ENCODE measurements at places on chromosomes 1 and 21.

- DNase-seq = no peak
Measured at GRCh38 chr21:29697555-29698193, 242.1 kb downstream of the GRIK1 start.

GRCh38 chr1:227849251-227849650 is 33.8 kb downstream of the PRSS38 start:
- DNase-seq = no peak

DNA sequence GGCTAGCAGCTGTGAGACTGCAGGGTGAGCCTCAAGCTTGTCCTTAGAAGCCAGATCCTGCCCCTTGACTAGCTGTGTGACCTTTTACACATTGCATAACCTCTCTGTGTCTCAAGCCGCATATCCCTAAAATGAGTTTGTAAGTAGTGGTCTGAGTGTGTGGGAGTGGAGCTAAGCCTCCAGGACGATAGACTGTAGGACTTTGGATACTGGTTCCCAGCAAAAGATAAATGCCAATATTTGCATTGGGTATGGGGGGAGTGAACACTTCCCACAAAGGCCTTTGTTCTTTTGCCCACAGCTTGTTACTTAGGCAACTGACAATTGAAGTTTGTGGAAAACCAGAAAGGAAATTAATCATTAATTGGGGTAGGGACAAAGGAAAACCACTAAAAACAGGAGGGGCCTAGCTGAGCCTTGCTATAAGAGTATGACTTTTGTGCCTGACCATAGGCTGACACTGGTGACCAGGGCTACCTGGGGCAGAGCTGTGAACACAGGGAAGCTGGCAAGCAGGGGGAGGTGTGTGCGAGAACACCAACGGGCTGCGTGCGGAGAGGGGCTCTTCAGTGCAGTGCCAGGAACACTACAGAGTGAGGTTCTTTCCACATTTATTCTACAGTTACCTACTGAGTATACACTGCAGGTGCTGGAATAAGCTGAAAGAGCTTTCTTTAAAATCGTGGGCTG is 102.4 kb upstream of the ETV3 start:
- no peak for DNase-seq

- no peak for DNase-seq
Measured at GRCh38 chr1:98179151-98179773, 258.4 kb upstream of the DPYD start.

GRCh38 chr1:173360487-173361063 is 116.6 kb upstream of the PRDX6 start:
- no peak for DNase-seq

DNA sequence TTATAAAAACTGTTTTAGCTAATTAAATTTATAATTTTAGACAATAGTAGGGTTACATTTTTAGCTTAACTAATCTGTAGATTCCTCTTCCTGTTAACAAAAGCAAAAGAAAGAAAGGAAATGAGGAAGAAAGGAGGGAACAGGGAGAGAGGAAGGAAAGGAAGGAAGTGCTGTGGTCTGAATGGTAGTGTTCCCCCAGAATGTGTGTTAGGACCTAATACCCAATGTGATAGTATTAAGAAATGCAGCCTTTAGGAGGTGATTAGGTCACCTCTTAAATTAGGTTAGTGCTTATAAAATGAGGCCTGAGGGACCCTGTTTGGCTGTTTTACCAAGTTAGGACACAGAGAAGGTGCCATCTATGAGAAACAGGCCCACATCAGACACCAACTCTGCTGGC is 136.9 kb upstream of the SAMSN1 start:
- no peak for DNase-seq

DNA sequence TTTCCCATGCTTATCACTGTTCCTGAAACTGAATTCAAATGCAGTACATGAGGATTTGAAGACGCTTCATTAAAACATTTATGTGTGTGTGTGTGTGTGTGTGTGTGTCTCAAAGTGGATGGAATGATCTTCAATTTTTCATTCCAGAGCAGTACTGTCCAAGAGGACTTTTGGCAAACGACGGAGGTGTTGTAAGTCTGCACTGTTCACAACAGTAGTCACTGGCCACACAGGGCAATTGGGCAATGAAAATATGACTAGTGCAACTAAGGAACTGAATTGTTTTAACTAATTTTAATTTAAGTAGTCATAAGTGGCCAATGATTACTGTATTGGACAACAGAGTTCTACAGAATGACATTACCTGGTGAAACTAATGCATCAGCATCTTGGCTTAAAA is 5.0 kb downstream of the TAF5L start:
- no peak for DNase-seq

DNA sequence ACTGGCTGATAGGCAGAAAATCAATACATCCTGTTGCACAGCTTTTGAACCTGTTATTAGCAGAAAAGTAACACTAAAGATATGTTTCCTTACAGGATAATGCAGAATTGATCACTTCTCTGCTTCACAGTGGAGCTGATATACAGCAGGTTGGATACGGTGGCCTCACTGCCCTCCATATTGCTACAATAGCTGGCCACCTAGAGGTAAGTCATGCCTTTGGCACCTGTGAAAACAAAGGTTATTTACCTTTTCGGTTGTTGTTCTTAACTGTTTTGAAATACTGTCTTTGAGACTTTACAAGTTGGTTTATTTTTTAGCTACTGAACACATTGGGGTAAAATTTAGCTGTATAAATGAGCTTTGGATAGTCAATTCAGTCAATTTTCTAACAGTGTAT is 36.3 kb downstream of the TNNI3K start:
- no peak for DNase-seq

- no peak for DNase-seq
Measured at GRCh38 chr1:178220094-178220493, 126.2 kb downstream of the RASAL2 start.

GRCh38 chr1:243251539-243251938 is 3.5 kb downstream of the CEP170 start:
- no peak for DNase-seq

DNA sequence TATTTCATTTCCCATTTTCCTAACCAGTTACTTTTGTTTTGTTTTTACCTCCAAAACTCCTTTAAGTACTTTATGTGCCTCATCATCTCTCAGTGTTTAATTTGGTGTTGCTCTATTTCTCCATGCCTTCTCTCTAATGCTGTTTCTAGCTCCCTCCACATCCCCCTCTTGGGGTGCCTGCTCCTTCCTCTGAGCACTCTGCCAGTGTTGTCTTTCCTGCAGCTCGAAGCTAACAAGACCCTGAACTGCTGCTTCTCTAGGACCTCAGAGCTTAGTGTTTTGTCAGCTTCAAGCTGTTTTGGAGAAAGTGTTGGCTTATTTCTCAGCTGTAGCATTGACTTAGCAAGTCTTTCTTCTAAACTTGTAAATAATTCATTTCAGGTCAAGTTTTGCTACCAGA is 290.6 kb downstream of the DPYD start:
- DNase-seq = peak; percentile 2

- no peak for DNase-seq
Measured at GRCh38 chr1:84642774-84643173, 47.5 kb downstream of the SSX2IP start.

GRCh38 chr1:3775490-3776230 is 3.1 kb downstream of the SMIM1 start:
- no peak for DNase-seq

DNA sequence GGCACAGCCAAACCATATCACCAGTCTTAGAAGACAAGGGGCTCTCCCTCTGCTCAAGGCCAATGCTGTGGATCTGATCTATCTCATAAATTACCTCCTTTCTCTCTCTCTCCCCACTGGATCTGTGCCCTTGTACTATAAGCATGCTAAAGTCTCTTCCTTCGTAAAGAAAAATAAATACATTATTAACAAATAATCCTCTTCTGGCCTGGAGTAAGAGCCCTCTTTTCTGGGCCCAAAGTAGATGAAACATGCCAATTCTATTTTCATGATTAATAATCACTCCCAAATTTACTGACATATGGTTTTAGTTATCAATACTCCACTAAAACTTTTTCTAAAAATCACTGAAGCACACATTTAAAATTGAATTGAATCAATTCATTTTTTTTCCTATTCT is 889.7 kb downstream of the ADGRL2 start:
- DNase-seq = no peak

GRCh38 chr21:36698981-36699545 is at the start of gene SIM2:
TSS of gene SIM2 (plus strand) at chr21:36699115. CDS start at chr21:36699747, 632 bp downstream.
- DNase-seq = peak; percentile 57

- no peak for DNase-seq
Measured at GRCh38 chr21:15687208-15687607, 42.6 kb upstream of the USP25 start.

GRCh38 chr1:226360106-226360746 is 47.7 kb downstream of the PARP1 start:
- DNase-seq = no peak

GRCh38 chr1:167173516-167174184 is 47.0 kb upstream of the POU2F1 start:
- DNase-seq = no peak

DNA sequence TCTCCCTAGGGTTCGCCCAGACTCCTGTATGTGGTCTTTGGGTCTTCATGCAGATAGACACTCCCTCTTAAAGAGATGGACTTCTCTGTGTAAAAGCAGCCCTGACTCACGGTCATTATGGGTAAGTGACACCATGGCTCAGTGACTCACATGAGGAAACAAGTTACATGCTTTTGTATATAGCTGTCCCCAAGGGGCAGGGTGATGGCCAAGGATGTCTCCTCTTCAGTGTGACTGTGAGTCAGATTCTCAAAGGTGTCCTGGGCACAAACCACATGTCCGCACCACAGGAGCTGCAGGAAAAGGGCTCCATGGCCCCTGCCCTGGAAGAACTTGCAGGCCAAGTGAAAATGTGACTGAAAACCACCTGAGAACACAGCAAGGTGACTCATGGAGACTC is 380.4 kb downstream of the NPHP4 start:
- DNase-seq = no peak

- no peak for DNase-seq
Measured at GRCh38 chr1:44596511-44596910, 77.8 kb downstream of the TMEM53 start.

GRCh38 chr1:91024481-91025119 is 2.8 kb upstream of the ZNF644 start:
- DNase-seq = no peak
